Naive thymus-derived CD4-positive, alpha-beta T cell (primary cell): ENCODE measurements at places on chromosomes 13 and 19. TPM values are rescaled to one million over a fixed set of nuclear protein-coding genes. Genes with fewer than 3 reads are reported as not detected.

- no peaks in the 10 kb centered on the region for H3K36me3 ChIP-seq
- no peak for DNase-seq
- no peak overlapping the region for H3K27ac ChIP-seq
These were observed 692.6 kb downstream of the PCDH17 start for GRCh38 chr13:58324161-58324560.

The TMIGD2 gene
- 50.5 TPM for total RNA-seq

The PSG7 gene
- not detected in 2 replicates for total RNA-seq

The TTYH1 gene
- total RNA-seq: 0.10 TPM

The KLK14 gene
- 0.66 TPM for total RNA-seq

GRCh38 chr13:51704399-51705313 lies 99.3 kb downstream of the DHRS12 start:
- H3K27ac ChIP-seq: no peak overlapping the region
- no peaks in the 10 kb centered on the region for H3K27me3 ChIP-seq
- H3K36me3 ChIP-seq: no peaks in the 10 kb centered on the region
- no peaks in the 10 kb centered on the region for H3K4me1 ChIP-seq

DNA sequence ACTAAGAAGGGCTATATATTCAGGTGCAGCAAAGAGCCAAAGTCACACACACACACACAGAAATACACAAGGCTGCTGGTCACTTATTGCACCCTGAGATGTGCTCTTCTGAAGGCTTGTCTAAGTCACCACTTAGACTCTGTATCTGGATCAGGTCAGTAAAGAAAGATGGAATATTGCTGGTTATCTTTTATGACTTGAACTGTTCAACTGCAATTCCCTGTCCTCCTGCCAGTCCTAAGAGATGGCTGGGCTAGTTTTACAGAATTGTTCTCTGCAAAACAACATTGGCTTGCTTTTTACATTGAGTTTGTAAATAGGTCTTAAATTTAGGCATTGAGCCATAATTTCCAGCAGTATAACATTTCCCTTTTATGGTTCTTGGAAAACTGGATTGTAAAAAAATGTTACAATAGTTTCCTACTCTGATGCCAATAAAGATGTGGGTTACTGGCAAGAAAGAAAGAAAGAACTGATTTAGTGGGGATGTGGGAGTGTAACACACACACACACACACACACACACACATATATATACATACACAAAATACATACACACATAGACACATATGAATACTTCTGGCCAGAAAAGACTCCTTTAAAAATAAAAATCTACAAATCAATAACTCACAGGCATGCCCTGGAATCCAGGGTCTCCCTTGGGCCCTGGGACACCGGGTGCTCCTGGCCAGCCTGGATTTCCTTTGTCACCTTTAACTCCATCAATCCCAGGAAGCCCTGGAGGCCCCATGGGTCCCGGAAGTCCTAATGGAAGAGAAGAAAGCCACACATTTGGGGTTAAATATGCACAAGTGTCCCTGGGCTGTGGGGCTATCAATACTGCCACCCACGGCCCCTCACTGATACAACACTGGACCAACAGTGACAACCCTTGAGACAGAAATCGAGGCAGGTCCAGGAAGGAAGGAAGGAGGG lies 137.7 kb downstream of the COL4A1 start:
- DNase-seq: no peak
- no peaks in the 10 kb centered on the region for H3K36me3 ChIP-seq
- no peaks in the 10 kb centered on the region for H3K4me1 ChIP-seq
